ENCODE measurements at places on chromosomes 3 and 15.

- no peak for DNase-seq
Measured at GRCh38 chr3:2099779-2100191, 1.1 kb downstream of the CNTN4 start.

- no peak for DNase-seq
Measured at GRCh38 chr15:64740311-64741170, 34.8 kb downstream of the RBPMS2 start.

GRCh38 chr15:51155016-51155580 is 60.4 kb upstream of the TNFAIP8L3 start:
- DNase-seq, result no peak

DNA sequence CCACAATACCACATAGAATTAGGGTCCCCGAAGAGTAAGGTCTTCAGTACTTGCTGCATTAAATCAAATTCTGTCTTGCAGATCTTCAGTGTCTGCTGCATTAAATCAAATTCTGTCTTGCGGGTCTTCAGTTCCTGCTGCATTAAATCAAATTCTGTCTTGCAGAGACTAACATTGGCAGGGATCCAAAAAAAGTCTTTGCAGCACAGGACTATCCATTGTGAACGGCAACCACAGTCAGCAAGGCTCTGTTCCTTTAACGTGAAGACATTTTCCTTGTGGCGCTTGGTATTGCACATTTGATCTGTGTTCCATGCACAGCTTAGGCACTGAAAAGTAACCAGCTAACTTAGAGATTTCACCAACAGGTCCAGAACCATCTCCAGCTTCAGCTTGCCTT is 46.8 kb upstream of the POMGNT2 start:
- no peak for DNase-seq

- no peak for DNase-seq
Measured at GRCh38 chr3:72679540-72680198, 168.6 kb downstream of the SHQ1 start.

DNA sequence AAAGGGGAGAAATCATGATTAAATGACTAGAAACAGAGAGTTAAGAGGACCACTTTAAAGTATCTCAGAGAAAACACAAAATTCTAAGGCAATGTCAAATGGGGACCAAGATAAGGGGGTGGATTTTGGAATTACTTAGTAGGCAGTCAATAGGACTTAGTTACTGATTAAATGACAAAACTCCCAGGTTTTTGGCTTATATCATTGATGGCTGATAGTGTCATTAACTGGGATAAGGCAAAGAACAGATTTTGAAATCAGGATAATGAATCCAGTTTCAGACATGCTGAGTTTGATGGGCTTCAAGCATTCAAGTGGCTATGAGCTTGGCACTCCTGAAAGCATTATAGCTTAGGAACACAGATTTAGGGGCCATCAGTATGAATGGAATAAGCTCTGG is 53.9 kb downstream of the TOP2B start:
- no peak for DNase-seq

GRCh38 chr3:8166014-8166413 is 335.6 kb upstream of the LMCD1 start:
- no peak for DNase-seq

DNA sequence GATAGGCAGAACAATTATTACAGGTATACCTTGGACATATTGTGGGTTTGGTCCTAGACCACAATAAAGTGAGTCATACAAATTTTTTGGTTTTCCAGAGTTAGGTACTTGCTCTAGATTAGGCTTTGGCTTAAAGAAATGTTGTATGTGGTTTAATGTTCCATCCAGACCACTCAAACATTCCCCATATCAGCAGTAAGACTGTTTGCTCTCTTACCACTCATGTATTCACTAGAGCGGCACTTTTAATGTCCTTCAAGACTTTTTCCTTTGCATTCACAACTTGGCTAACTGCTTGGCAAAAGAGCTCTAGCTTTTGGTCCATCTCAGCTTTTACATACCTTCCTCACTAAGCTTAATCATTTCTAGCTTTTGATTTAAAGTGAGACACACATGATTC is 250.5 kb upstream of the SETMAR start:
- DNase-seq, result no peak

- DNase-seq, result no peak
Measured at GRCh38 chr3:149019580-149019979, 28.2 kb downstream of the GYG1 start.

DNA sequence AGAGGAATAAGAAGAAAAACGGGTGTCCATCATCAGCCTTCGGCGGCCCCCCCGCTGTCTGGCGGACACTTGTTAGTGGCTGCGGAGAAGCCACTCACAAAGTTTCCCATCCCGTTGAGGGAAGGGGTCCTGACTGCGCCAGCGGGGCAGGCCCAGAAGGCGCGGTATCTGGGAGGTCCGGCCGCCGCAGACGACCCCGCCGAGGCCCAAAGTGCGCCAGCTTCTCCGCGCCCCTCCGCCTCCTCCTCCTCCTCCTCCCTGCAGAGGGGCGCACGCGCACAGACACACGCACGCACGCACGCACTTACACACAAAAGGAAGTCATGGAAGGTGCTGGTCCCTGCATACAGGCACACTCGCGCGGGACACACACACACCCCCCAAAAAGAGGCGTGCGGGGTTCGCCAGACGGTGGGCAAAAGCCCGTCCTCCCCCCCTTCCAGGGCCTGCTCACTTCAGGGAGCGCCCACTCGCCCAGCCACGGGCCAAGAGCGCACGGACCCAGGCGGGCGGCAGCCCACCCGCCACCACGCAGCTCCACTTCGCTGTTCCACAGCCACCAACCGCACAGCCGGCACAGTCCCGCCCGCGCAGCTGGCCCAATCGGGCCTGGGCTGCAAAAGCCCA is 18.0 kb downstream of the ZNF148 start:
- peak; percentile 78 for DNase-seq

DNA sequence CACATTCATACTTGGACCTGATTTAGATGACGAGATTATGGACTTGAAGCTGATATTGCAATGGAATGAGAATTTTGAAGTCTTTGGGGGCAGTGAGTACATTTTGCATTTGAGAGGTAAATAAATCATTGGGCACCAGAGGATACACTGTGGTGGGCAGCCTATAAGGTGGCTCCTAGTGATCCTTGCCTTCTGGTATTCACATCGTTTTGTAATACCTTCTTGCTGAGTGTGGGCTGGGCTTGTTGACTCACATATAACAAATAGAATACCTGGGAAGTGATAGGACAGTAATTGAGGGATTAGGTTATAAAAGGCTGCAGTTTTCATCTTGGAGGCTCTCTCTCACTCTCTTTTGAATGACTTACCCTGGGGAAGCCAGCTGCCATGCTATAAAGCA is 605.5 kb upstream of the KCNMB2 start:
- DNase-seq, result no peak

- no peak for DNase-seq
Measured at GRCh38 chr3:117893001-117893400, 1141.6 kb downstream of the IGSF11 start.

All from iPS-NIHi11 (cell line).